ENCODE measurements at places on chromosomes 5 and 9. TPM values are rescaled to one million over a fixed set of nuclear protein-coding genes. Genes with fewer than 3 reads are reported as not detected.
A peak's percentile ranks its signal among the peaks of the same experiment; 100 is the strongest.

DNA sequence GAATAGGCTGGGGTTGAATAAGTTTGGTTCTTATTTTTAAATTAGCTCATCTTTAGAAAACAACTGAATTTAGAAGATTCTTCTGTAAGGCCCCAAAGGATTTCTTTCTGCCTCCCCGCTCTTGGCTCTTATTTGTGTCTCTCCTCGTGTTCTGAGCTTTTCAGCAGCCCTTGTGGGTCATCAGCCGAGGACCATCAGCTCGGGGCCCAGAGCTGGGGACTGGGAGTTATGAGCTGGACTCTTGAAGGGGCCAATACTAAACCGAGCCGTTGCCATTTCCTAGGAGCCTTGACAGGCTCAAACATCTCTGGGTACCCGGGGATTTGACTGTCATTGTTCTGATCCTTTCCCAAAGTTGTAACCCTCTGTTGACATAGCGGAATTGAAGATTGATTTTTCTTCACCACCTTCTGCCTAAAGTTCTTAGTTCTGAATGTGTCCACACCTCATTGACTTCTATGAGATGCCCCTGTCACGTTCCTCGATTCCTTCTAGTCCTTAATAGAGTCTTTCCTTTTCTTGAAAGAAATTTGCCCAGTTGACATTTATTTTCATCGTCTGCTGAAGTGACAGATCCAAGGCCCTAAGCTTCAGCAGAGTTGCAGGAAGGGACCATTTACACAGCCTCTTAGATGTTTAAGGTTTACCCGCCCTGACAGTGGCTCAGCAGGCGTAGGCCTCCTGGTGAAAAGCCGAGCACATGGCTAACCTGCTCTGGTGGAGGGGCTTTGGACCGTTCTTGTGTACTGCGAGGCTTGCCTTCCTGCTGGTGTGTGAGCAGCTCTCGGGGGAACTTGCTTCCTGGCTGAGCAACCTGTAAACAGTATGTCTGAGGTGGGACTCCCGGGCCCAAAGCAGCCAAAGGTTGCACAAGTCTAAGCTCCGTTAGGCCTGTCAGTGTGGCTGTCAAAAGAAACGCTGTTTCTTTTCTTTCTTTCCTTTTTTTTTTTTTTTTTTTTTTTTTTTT, 24.0 kb downstream of the ABL1 start:
- DNase-seq: no peak
- H3K27ac ChIP-seq: no peak overlapping the region
- H3K36me3 ChIP-seq: peaks cover 1% of the 10 kb centered on the region
- no peak overlapping the region for H3K4me3 ChIP-seq

DNA sequence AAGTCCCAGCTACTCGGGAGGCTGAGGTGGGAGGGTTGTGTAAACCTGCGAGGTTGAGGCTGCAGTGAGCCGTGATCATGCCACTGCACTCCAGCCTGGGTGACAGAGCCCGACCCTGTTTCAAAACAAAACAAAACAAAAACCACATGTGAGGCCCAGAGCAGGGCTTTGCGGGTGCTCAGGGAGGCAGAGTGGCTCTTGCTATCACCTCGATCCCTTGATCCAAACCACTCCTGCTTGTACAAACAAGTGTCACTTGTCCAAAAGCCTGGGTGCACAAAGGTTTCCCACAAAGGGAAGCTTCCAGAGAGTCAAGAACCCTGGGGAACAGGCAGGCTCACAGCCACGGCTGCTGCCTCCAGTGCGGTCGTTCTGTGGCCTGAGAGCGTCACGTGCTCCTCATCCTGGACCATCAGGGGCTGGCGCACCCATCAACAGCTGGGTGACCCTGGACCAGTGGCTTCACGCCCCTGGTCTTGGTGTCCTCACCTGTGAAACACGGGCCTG, 162.7 kb downstream of the C9orf50 start:
- H3K4me3 ChIP-seq: peak overlapping the region; percentile 52
- H3K27me3 ChIP-seq: no peaks in the 10 kb centered on the region
- peaks cover 37% of the 10 kb centered on the region for H3K4me1 ChIP-seq
- H3K36me3 ChIP-seq: no peaks in the 10 kb centered on the region

- no peaks in the 10 kb centered on the region for H3K4me1 ChIP-seq
- DNase-seq: no peak
- no peak overlapping the region for H3K4me3 ChIP-seq
- no peak overlapping the region for H3K27ac ChIP-seq
- H3K27me3 ChIP-seq: no peaks in the 10 kb centered on the region
Measured at GRCh38 chr5:147565524-147565923, 55.7 kb upstream of the DPYSL3 start.

GRCh38 chr5:160427607-160428006, 6.0 kb downstream of the PTTG1 start:
- H3K36me3 ChIP-seq: peaks cover 62% of the 10 kb centered on the region
- no peak overlapping the region for H3K27ac ChIP-seq
- H3K4me1 ChIP-seq: peaks cover 31% of the 10 kb centered on the region
- no peaks in the 10 kb centered on the region for H3K27me3 ChIP-seq

GRCh38 chr9:91755761-91756509, 194.1 kb downstream of the ROR2 start:
- H3K27ac ChIP-seq: no peak overlapping the region
- peaks cover 24% of the 10 kb centered on the region for H3K27me3 ChIP-seq
- no peak overlapping the region for H3K4me3 ChIP-seq
- DNase-seq: no peak

- H3K4me3 ChIP-seq: peak overlapping the region; percentile 77
- H3K36me3 ChIP-seq: peaks cover 50% of the 10 kb centered on the region
- DNase-seq: no peak
- H3K27ac ChIP-seq: peak overlapping the region; percentile 92
- H3K4me1 ChIP-seq: peaks cover 87% of the 10 kb centered on the region
- no peaks in the 10 kb centered on the region for H3K27me3 ChIP-seq
Measured at GRCh38 chr5:131282235-131282634, 18.4 kb downstream of the CDC42SE2 start.

DNA sequence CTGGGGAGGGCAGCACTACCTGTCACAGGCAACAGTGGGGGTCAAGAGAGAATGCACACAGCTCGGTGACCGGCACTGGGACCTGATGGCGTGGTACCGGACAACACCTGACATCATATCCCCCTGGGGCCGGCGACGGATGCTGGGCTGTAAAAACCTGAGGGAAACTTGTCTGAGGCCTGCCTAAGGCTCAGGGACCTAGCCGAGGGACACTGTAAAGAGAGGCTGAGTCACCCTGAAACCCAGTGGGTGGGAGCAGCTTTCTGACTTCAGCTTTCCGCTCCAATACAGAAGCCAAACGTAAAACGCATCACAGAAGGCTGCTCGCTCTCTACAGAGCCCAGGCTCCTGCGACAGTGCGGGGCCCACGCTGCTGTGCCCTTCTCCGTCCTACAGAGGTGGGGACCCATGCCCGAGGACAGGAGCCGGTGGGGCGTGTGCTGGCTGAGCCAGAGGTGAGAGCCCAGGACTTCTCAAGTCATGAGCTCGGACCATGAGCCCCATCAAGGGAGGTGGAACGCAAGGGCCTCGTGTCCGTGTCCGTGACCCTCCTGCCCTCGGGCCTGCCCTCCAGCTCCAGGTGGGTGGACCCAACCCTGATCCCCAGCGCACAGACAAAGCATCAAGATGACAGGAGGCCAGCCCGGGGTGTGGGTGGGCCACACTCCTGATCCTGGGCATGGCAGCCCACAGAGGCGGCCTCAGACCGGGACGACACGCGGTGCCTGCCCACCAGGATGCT, 5.3 kb downstream of the RALGDS start:
- peak overlapping the region; percentile 47 for H3K4me3 ChIP-seq
- H3K36me3 ChIP-seq: no peaks in the 10 kb centered on the region
- H3K27me3 ChIP-seq: no peaks in the 10 kb centered on the region
- H3K4me1 ChIP-seq: peaks cover 72% of the 10 kb centered on the region

DNA sequence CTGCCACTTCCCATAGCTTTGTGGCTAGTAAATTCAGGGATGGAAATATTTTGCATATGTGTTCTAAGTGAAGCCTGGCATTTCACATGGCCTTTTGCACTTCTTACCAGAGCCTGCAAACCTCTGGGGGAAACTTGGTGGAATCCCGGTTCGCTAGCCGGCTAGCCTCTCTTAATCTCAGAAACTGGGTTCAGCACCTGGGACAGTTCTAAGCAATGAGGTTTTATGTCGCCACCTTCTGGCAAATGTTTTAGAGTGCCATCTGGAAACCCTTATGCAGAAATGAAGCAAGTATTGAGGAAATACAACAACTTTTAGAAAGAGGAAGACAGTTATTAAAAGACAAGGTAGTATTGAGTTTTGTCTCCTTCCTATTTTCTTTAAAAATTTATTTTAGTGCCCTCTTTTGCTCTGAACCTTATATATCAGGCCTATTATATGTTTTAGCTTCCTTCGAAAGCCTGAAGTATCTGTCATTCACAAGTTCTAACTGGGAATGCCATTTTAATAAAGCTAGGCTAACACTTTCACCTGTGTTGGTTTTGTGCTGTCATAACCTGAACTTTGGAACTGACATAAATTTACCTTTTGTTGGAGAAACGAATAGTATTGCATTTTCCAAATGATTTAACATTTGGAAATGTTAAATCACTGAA, 963 bp upstream of the HTR1A start:
- H3K36me3 ChIP-seq: peaks cover 4% of the 10 kb centered on the region
- H3K4me3 ChIP-seq: no peak overlapping the region
- DNase-seq: peak; percentile 46

- no peaks in the 10 kb centered on the region for H3K36me3 ChIP-seq
- H3K27me3 ChIP-seq: peaks cover 56% of the 10 kb centered on the region
- H3K4me1 ChIP-seq: no peaks in the 10 kb centered on the region
- no peak overlapping the region for H3K4me3 ChIP-seq
Measured at GRCh38 chr5:179345183-179345432, 153 bp downstream of the ADAMTS2 start.

GRCh38 chr5:178416919-178417318, 173.3 kb downstream of the COL23A1 start:
- H3K4me3 ChIP-seq: no peak overlapping the region
- peaks cover 14% of the 10 kb centered on the region for H3K27me3 ChIP-seq
- H3K4me1 ChIP-seq: no peaks in the 10 kb centered on the region
- H3K36me3 ChIP-seq: no peaks in the 10 kb centered on the region

- H3K27me3 ChIP-seq: peaks cover 2% of the 10 kb centered on the region
- H3K4me1 ChIP-seq: no peaks in the 10 kb centered on the region
- H3K36me3 ChIP-seq: no peaks in the 10 kb centered on the region
Measured at GRCh38 chr5:113145757-113146387, 169.3 kb downstream of the DCP2 start.

DNA sequence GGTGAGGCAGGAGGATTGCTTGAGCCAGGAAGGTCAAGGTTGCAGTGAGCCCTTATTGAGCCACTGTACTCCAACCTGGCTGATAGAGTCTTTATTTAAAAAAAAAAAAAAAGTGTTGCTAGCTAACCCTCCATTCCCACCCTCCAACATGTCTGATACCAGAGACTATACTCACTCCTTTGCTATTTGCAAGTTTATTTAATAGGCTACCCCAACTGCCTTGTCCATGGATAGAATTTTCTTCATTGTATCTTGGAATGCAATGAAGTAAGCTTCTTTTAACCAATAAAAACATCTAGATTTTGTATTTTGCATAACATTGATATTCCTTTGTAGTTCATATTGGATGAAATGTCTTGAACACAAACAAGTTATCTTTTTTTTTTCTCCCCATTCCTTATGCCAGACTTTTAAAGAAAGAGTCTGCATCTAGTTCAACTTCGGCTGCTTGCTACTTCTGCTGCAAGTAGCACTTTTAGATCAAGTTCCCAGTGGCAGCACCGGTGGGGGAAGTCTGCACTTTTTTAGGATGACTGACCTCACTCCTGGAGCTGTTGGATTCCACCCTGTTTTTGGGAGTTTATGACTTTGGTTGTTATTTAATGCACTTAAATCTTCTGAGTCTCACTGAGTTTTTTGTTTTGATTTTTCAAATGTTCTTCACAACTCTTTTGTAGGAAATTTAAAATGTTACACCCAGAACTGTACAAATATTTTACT, 112.5 kb downstream of the UHRF2 start:
- H3K4me3 ChIP-seq: no peak overlapping the region
- no peak overlapping the region for H3K27ac ChIP-seq
- H3K4me1 ChIP-seq: no peaks in the 10 kb centered on the region
- no peak for DNase-seq

Gene C5
- total RNA-seq: 3.0 TPM

Gene CNTFR
- total RNA-seq: not detected

Measured in activated CD8-positive, alpha-beta memory T cell treated with anti-CD3 and anti-CD28 coated beads, Interleukin-2, amount 10 ng/mL, durations not matched to agents 7 days and 5 days (primary cell).